ENCODE measurements at places on chromosomes 2 and 18.

DNA sequence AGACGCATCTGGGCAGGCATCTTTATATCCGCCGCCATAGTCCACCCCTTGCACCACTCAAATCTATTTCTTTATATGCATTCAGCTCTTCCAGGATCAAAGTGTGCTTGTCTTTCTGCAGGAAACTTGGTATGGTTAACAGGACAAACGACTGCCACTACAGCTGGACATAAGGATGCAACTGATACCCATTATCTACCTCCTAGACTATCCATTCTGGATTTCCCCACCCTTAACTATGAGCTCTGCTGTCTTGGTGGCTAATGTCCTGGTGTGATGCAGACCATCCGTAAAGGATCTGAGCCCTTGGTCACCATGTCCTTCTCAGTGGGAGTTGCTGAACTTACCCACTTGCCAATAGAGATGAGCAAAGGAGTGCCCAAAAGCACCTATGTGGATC, 40.1 kb upstream of the SPATS2L start:
- no peak for DNase-seq

GRCh38 chr2:148924514-148925178, 49.6 kb downstream of the KIF5C start:
- DNase-seq, result no peak

GRCh38 chr2:66379473-66379872, 55.5 kb upstream of the MEIS1 start:
- DNase-seq, result no peak

DNA sequence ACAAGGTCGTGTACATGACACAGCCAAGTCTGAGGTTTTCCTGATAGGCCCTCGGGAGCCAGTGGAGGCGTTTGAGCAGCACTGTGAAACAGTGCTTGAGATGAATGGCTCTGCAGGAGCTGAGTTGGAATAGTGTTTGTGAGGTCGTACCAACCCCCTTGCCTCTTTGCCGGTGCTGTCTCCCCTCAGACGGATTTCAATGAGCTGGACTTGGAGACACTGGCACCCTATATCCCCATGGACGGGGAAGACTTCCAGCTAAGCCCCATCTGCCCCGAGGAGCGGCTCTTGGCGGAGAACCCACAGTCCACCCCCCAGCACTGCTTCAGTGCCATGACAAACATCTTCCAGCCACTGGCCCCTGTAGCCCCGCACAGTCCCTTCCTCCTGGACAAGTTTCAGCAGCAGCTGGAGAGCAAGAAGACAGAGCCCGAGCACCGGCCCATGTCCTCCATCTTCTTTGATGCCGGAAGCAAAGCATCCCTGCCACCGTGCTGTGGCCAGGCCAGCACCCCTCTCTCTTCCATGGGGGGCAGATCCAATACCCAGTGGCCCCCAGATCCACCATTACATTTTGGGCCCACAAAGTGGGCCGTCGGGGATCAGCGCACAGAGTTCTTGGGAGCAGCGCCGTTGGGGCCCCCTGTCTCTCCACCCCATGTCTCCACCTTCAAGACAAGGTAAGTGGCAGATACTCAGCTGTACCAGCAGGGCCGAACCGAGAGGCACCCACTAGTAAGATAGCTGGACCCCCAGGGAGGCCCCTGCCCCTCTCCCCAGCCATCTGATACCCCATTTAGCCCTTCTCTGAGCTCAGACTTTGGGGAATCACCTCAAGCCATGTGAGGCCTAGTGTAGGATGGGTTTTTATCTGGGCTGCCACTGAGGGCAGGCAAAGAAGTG, 83.1 kb downstream of the EPAS1 start:
- no peak for DNase-seq
